ENCODE measurements at places on chromosomes 13 and 19.

DNA sequence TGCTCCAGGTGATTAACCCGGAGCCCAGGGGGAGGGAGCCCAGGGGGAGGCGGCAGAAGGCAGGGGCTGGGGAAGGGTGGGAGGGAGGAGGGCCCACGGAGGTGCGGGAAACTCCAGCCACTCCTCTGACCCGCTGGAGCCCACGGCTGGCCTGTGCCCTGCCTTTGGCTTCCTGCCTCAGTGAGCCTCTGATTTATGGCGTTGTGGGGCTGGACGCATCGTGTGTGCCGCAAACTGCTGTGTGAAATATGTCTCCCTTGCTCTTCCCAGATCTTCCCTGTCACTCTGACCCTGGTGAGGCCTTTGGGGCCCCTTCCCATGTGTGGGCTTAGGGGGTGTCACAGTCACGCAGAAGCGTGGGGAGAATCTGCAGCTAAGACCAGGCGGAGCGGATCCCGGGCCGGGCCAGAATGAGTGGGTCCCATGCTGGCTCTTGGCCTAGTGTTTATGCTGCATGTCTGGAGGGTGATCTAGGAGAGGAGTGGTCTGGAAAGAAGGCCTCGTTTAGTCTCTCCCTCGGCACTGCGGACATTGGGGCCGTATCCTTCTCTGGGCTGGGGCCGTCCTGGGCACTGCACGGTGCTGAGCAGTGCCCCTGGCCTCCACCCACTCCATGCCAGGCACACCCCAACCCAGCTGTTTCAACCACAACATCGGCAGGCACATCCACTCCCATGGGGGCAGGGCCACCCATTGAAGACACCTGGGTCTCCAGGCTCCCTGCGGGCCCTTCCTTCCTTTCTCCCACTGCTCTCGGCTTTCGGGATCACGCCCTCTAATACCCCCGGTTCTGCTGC, 123.0 kb downstream of the KDM4B start:
- DNase-seq: no peak

DNA sequence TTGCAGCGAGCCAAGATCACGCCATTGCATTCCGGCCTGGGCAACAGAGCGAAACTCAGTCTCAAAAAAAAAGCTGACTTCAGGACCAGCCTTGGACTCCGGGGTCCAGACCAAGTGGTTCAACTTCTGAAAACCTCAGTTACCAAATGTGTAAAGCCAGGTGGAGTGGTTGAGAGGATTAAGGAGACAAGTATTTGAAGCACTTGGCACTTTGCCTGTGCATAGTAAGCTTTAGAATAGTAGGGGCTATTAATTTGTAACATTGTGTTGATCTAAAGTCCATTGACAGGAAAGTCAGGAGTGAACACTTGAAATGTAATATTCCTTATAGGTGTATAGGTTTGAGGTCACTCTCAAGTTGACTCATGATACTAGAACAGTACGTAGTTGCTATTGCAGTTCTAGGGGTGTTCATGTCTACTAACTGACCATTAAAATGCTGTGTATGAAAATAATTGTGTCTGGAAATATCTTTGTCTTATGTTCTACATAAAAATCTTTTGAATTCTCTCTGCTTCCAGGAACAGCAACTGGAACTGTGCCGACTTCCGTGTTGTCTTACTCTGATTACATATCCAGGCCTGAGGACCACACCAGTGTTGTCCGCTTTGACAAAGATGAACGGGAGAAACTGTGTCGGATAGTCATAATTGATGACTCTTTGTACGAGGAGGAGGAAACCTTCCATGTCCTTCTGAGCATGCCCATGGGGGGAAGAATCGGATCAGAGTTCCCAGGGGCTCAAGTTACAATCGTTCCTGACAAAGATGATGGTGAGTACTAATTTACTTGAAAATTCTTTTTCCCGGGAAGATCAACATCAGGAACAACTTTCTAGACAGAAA, 97.4 kb downstream of the FREM2 start:
- DNase-seq: no peak

DNA sequence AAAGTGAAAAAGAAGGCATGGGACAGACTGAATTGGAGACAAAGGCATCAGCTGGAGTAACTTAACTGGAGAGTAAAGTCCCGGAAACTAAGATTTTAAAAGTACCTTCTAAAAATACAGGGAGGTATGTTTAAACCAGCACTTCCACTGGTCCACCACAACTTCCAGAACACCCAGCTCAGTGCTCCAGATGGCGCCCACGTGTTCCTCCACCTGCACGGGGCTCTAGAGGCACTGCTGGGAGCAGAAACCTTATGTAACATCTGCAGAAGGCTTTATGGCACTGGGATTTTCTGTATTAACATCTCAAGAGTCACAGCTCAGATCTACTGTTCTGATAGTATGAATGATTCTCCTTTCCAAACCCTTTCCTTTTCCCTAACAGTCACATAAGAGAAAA, 252.1 kb downstream of the DCLK1 start:
- no peak for DNase-seq

- no peak for DNase-seq
These were observed 8.4 kb downstream of the ZNF808 start for GRCh38 chr19:52535771-52536447.

DNA sequence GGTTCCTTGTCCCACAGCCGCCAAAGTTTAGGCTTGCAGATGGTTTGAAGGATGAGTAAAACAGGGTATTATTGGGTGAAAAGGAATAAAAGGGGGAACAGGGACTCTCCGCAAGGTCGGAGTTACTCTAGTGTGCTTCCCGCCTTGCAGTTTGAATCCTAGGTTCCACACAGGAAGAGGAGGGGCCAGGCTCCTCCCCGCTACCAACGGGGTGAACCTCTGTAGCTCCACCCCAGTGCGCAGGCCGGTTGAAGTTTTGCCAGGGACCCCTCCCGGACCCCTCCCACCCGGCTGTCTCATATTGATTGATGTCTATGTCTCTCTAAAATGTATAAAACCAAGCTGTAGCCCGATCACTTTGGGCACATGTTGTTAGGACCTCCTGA, 11.6 kb upstream of the GTF2F2 start:
- no peak for DNase-seq

DNA sequence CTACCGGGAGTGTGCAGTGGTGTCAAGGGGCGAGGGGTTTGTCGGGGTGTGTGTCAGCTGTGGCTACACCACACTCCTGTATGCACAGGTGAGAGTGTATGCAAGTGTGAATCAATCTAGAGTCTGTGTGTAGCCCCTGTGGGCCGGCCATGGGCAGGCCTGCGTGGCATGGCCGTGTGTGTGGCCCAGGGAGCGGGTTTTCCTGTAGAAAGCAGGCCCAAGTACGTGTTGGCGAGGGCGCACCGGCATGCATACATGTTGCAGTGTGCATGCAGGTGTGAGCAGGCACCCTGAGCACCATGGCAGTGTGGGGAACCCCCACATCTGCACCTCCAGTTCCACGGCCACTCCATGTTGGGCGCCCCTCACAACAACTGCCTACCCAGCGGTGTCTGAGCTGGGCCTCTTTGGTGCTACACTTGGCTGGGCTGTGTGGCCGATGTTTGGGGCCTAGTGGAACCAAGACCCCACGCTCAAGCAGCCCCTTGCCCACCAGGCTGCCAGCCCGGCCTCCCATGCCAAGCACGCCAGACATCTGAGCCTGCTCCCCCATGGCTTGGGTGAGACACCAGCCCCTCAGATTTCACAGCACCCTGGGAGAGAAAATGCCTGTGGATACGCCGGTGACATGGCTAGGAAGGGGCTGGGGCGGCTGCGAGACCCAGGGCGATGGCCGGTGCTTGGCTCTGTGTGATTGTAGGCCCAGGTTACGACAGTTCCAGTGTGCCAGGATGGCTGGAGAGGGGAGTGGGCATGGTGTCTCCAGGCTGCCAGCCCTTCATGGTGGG, 2.1 kb downstream of the NFIX start:
- DNase-seq: no peak

GRCh38 chr19:8387688-8388611, 2.2 kb upstream of the RAB11B start:
- no peak for DNase-seq

GRCh38 chr19:19964416-19964815, 63.7 kb downstream of the ZNF93 start:
- DNase-seq: no peak

DNA sequence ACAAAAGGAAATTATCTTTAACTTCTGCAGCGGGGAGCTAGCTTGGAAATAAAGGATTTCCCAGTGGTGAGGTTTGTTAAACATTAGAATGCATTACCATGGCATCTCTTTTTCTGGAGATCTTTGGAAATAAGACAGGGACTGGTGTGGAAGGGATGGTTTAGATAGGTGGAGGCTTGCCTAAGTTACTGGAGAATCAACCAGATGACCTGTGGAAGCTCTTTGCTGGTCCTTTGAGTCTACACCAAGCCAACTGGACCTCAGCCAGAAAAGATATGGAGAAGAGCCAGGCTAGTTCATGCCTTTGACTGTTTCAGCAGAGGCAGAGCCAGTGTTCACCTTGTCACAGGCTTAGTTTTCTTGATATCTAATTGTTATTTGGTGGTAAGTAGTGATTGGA, 134.7 kb downstream of the KCNRG start:
- DNase-seq: no peak

DNA sequence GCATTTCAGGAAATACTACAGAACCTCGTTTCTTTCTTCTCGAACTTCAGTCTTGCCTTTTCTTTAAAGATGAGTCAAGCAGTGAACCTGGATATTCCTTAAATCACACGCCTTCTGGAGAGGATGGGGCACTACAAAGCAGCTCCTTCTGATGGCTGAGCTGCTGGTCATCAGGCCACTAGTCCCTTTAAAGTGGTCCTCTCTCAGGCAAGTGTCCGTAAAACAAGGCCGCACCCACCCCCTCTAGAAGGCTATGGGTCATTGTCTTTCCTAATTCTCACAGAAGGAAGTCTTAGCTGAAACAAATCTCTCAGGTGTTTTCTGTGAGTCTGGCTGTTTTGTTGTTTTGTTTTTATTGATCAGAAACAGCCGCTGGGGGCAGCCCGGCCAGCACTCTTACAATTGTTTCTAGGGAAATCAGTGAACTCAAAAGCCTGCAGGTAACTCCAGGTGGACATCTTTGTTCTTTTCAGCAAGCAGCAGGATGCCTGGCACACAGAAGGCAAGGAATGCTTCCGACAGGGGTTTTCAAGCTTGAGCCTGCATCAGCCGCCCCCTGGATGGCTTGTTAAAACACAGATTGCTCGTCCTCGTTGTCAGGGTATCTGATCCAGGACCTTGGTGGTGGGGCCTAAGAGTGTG, 45.4 kb downstream of the MBNL2 start:
- DNase-seq: no peak

DNA sequence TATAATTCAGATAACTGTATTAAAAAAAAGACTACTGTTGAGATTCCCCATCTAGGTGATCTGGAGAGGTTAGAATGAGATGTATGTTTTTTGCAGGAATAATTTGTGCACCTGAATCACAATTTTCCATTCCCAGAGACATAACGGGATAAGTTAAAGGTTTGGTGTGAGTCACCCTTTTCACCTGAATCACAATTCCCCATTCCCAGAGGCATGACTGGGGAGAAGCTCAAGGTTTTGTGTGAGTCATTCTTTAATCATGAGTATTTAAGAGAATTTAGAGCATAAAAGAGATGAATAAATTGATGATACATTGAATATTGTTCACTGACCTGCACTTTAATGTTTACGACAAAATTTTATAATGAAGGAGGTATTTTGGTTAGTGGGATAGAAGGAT, 9.0 kb downstream of the OR7A5 start:
- no peak for DNase-seq

DNA sequence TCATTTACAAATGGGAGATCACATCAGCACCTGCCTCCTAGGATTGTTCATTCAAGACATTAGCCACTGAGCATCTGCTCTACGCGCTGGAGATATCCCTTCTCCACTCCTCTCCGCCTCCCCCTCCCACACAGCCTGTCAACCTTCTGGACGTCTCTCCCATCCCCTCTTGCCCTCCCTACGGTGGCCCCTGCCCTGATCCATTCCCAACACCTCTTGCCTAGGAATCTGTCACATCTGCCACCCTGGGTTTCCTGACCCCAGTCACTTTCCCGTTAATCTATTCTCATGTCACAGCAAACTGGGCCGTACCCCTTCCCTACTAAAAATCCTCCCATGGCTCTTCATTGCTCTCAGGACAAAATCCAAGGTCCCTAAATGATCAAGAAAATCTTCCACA, 10.3 kb downstream of the DYRK1B start:
- no peak for DNase-seq

DNA sequence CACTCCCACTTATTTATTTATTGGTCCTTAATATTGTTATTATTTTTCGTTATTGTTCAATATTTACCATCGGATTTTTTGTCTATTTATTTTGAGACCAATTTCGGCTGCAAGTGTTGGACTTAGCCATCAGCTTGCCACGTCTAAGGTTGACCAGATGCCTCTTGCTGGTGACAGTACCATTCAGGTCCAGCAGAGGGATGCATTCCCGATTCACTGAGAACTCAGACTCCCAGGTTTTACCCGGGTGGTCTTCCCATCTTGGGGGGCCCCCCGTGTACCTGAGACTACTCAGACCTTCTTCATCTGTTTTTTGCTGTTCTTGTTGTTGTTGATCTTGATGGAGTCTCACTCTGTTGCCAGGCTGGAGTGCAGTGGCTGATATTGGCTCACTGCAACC, 1435.2 kb downstream of the UQCRFS1 start:
- no peak for DNase-seq

DNA sequence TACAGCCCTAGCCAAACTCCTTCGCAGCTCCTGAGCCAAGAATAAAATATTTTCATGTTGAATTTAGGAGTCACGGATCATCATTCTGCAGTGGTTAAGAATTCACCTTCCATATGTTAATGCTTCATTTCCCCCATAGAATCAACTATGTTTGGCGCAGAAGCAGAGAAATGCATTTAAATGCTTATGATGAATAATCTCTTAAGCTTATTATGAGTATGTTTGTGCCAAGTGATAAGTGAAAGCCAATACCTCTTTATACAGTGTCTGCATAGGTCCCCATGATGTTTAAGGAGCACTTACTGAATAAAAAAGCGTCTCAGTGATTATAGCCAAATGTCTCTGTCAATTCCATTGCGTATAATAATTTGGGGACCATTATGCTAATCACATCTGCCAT, 32.7 kb upstream of the POMP start:
- no peak for DNase-seq

- DNase-seq: no peak
These were observed 140.4 kb downstream of the COL4A1 start for GRCh38 chr13:110166598-110166997.

DNA sequence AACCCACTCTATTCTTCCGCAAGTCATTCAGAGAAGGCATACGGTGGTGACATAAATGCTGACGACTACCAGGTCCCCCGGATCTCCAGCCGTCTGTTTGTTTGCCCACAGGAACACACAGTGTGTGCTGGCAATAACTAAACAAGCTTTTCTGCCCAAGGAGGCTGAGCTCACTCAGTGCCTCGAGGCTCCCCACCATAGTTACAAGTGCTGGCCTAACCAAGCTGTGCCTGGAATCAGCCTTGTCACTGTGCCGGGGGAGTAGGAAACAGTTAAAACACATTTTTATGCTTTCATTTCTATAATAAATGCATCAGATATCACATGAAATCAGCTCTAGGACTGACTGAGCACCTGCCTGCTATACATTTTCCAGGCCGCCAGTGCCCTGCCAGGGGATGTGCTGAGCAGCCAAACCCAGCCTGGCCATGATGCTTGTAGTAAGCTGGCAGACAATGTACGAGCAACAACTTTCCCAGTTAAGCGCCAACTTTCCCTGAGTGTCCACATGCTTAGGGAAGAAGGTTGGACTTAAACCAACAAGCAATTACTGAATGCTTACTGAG, 28.1 kb downstream of the BRD4 start:
- DNase-seq: no peak

- DNase-seq: no peak
These were observed 54.3 kb downstream of the MTMR6 start for GRCh38 chr13:25232937-25233515.

GRCh38 chr19:54916822-54917221, 10.9 kb downstream of the NCR1 start:
- no peak for DNase-seq

- DNase-seq: no peak
These were observed 76.6 kb downstream of the STOML3 start for GRCh38 chr13:38914070-38914469.
